ENCODE measurements at places on chromosomes 3 and 15.

DNA sequence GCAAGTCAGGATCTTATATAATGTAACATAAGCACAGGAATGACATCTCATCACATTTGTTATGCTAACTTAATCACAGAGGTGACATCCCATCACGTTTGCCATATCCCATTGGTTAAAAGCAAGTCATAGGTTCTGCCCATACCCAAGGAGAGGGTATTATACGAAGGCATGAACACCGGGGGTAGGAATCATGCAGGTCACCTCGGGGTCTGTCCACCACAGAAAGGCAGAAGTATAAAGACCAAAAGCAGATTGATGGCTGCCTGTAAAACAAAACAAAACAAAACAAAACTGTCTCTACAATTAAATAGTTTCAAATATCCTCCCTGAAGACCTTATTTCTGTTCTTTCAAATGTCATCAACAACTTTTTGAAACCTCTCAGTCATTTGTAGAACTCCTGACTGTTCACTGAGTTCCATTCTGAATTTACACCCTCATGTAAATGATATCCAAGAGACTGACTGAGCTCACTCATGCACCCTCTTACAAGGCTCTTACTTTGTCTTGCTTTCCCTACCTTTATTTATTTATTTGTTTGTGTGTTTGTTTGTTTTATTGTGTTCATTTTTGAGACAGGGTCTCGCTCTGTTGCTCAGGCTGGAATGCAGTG lies 22.7 kb upstream of the ZNF639 start:
- DNase-seq: no peak

DNA sequence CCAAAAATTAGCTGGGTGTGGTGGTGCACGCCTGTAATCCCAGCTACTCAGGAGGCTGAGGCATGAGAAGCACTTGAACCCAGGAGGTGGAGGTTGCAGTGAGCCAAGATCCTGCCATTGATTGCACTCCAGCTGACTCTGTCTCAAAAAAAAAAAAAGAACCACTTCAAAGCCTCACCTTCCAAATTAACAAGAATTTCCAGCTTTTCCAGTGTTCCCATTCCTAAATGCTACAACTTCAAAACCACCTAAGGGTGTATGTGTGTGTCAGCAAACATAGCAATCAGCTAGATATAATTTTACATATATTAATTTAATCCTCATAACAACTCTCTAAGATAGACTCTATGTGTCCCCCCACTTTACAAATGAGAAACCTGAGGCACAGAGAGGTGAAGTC lies 512.5 kb upstream of the PROK2 start:
- no peak for DNase-seq

GRCh38 chr15:33124279-33124678 lies 70.2 kb downstream of the FMN1 start:
- DNase-seq: no peak

DNA sequence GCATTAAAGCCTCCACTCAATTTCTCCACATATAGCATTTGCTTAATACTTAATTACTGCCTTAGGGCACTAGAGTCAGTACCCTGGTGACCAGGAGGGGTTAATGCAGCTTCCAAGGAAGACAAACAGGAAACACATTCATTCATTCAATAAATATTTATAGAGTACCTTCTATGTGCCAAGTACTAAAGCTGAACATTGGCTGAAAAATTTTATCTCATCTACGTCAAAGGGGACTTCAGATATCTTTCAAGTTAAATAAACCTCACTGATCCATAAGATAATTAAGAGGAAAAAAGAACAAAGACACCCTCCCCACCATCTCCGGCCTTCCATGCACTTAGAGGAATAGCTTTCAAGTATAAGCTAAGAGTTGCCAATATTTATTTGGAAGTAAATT lies 156.9 kb upstream of the PRICKLE2 start:
- no peak for DNase-seq

DNA sequence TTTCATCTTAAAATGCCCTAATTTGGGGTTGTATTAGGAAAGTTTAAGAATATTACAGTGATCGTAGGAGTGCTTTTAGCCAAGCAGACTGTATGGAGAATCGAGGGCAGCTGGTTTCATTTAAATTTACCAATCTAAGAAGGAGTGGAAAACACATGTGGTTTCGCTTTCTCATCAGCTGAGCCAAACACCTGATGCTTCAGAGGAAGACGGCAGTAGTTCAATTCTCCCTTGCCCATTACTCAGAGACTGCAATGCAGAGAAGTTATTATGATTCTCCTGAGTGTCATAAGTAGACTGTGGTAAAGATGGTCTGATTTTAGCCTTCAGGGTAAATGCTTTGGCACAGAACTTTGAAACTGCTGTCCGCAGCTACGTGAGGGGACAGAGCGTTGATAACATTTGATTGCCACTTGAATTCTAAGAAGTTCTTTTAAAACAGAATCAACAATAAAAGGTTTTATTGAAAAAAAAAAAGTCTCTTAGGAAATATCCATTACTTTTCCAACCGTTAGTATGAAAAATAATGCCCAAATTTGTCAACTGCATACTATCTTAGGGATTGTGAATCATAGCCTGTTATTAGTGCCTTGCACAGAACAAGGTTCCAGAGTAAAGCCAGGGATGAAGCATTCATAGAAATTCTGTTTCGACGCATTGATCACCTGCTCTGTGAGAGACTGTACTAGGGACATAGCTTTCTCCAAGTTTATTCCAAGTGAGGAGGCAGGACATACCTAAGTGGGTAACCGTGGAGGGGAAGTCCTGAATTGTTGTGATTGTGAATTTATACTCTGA lies 25.6 kb downstream of the LYSMD4 start:
- no peak for DNase-seq

DNA sequence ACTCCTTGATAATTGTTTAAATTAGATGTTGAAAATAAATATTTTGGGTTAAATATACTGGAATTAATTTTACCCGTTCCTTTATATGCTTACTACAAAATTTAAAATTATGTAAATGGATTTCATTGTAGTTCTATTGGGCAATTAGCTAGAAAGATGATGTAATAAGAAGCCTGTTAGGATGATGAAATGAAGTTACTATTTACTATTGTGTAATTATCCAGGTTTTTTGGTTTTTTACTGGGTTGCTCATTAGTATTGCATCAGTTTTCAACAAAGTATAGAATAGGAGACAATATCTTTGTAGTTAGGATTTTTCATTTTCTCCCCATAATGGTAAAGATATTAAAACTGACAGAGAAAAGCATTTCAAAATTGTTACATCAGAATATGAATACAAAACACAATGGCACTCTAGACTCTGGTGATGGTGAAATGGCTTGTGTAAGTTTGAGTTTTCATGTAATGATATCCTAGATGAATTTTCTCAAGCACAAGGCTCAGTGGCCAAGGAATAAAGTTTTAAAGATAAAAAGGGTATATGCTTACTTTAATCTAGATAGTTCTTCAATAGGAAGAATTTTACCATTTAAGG lies 222.0 kb downstream of the P3H2 start:
- no peak for DNase-seq

- no peak for DNase-seq
These were observed 13.8 kb downstream of the TLNRD1 start for GRCh38 chr15:81014446-81015093.

- no peak for DNase-seq
These were observed 10.1 kb downstream of the MKRN2 start for GRCh38 chr3:12566976-12567375.

GRCh38 chr3:88987776-88988175 lies 119.6 kb upstream of the EPHA3 start:
- DNase-seq: peak; percentile 65

DNA sequence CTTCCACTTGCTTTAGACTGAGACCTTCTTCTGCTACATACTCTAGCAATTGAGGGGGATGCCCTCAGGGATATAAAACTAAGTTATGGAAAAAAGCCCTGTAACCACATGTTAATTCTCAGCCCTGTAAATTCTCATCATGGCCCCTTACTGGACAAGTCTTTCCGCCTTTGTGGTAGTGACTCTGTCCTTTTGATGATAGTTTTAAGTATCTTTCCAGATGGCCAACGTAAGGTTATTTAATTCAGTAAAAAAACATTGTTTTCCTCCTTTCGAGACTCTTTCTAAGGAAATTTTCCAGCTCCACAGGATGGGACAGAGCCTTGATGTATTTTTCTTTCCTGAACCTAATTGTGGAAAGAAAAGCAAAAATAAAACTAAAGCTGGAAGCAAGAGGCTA lies 25.3 kb upstream of the TM4SF4 start:
- DNase-seq: no peak

DNA sequence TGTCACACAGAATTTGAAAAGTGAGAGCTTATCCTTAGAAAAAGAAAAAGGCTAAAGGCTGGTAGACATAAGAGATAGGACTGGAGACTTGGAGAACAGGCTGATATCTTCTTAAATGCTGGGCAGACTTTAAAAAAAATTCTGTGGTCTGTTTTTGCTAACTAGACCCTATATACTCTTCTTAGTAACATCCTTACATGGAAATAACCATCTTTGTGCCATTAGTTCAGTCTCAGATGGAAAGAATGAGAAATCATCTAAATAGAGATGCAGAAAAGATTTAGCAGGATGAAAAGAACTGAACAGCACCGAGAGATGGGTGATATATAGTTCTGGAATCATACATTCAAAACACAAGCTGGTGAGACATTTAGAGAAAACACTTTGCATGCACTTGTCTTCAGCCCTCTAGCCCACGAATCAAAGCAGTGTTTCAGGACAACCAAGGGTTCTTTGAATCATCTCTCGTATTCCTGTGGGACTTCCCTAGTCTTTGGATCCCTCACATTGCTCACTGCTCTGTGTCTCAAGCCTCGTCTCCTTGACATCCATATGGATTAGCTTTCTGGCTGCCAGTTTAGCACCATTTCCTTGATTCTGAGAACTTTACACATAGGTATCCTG lies 93.0 kb upstream of the LYSMD4 start:
- no peak for DNase-seq

- no peak for DNase-seq
These were observed 56.6 kb upstream of the KLF13 start for GRCh38 chr15:31269816-31270575.

- no peak for DNase-seq
These were observed 73.3 kb downstream of the SETMAR start for GRCh38 chr3:4376499-4376898.

DNA sequence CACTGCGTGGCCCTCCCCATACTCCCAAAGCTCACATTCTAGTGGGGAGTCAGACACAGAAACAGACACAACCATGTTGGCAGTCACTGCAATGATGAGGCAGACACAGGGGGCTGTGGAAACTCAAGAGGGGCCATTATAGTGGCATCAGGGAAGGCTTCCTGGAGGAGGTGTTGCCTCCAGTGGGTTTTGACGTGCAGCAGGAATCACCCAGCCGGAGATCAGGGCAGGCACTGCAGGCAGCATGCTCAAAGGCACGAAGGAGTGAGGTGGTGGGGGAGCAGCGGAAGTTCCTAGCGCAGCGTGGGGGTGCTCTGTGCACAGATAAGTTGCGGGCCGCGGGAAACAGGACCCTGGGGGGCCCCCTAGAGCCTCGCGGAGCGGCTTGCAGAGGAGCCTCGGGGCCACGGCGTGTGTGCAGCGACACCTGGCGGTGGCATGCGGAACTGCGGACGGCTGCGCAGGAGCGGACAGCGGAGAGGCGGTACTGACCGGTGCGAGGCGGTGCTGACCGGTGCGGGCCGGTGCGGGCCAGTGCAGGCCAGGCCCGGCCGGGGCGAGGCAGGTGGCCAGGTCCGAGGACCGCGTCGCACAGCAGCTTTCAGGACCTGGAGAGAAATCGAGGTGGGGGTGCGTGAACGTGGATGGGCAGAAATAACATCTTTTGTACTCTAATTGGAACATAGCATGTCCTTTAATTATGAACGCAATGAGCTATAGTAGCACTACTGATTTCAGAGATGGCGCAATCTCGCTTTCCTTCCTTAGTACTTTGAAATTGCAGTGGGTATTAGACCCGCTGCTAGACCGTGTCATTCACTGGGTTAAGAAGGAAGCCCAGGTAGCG lies 101.5 kb downstream of the FBLN2 start:
- DNase-seq: no peak

DNA sequence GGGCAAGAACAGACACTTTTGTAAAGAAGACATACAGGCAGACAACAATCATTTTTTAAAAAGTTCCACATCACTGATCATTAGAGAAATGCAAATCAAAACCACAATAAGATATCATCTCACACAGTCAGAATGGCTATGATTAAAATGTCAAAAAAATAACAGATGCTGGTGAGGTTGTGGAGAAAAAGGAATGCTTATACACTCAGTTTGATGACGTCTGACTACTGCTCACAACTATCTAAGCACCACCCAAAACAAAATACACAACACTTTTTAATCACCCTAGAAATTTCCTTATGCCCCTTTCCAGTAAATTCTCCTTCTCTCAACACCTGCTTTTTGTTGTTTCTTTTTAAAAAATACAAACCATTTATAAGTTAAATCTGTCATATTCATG lies 228.8 kb downstream of the ISL2 start:
- DNase-seq: no peak

- DNase-seq: no peak
These were observed 51.6 kb downstream of the ATP10A start for GRCh38 chr15:25811481-25811906.

GRCh38 chr15:75928680-75929608 lies 25.3 kb downstream of the FBXO22 start:
- no peak for DNase-seq

GRCh38 chr3:133662278-133662651 lies 524 bp upstream of the TOPBP1 start:
- DNase-seq: no peak

DNA sequence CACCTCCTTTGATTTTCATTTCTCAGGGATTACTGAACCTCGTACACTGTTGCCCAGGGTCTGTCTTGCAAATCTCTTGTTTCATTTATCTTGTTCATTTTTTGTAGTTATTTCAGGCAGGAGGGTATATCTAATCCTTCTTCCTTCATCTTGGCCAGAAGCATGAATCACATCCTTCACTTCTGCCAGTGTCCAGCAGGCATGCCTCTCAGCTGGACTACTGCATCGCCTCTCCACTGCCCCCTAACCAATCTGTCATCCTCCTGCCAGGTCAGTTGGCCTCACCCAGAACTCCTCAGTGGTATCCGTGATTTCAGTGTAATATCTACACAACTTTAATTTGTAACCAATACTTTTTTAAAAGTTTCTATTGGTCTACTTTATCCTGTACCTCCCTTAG lies 297.9 kb downstream of the GABRG3 start:
- DNase-seq: no peak

- DNase-seq: no peak
These were observed 76.8 kb upstream of the CHRNA7 start for GRCh38 chr15:31953478-31953877.

DNA sequence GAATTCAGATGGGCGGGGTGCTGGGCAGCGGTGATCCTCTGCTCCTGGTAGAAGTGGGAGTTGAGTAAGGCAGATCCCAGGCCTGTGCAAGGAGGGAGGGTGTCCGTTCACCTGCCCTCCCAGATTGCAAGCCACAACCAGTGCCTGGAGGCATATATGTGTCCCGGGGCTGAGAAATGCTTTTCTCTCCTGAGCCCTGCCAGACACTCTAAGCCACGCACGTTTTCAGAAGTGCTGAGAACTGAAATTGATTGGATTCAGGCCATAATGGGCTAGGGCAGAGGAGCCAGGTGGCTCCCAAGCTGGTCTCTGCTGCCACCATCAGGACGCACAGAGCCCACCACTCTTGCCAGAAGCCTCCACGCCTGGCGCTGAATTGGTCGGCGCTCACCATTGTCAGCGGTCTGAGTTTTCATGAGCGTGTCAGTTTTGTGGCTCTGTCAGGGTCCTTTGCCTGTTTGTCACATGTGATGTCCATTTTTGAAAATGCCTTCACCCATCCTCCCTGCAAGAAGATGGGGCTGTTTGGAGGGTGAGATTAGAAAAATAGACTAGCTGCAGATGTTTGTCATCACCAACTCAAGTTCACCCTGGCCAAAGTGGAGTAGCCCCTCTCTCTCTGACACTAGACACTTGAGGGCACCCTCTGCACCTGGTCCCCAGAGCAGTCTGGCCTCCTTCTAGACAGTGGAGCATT lies 15.4 kb upstream of the BFSP2 start:
- DNase-seq: no peak

Measured in HS-27A (cell line).